ENCODE measurements at places on chromosomes 5 and 9. TPM values are rescaled to one million over a fixed set of nuclear protein-coding genes. Genes with fewer than 3 reads are reported as not detected.

LRRC26 gene
- total RNA-seq: not detected

ERAP2 gene
- total RNA-seq: 5.3 TPM

TMEM174 gene
- not detected for total RNA-seq

HEMGN gene
- not detected for total RNA-seq

SH3GL2 gene
- not detected for total RNA-seq

GFRA3 gene
- total RNA-seq: 0.94 TPM

DBH gene
- total RNA-seq: not detected

GPR21 gene
- not detected for total RNA-seq

SLC34A1 gene
- not detected for total RNA-seq

FBN2 gene
- 23.5 TPM for total RNA-seq

SRA1 gene
- total RNA-seq: 23.1 TPM

ZNF883 gene
- 5.7 TPM for total RNA-seq

SPATA31E1 gene
- not detected for total RNA-seq

TIMD4 gene
- not detected for total RNA-seq

SPATA31C1 gene
- total RNA-seq: not detected

LCN15 gene
- not detected for total RNA-seq
